ENCODE measurements at places on chromosomes 11 and 22. TPM values are rescaled to one million over a fixed set of nuclear protein-coding genes. Genes with fewer than 3 reads are reported as not detected.

FAM180B gene
- 2.6 TPM for polyA plus RNA-seq

MRGPRE gene
- not detected for polyA plus RNA-seq

NLRP14 gene
- not detected for polyA plus RNA-seq

UPK3A gene
- polyA plus RNA-seq: not detected

CCDC15 gene
- 3.0 TPM for polyA plus RNA-seq

ETS1 gene
- polyA plus RNA-seq: 45.2 TPM

GRAMD1B gene
- polyA plus RNA-seq: 9.5 TPM

GRAP2 gene
- 0.61 TPM for polyA plus RNA-seq

TMEM179B gene
- polyA plus RNA-seq: 27.2 TPM

GRCh38 chr22:41752011-41752970, 48.2 kb upstream of the CCDC134 start:
- DNase-seq: no peak

DNA sequence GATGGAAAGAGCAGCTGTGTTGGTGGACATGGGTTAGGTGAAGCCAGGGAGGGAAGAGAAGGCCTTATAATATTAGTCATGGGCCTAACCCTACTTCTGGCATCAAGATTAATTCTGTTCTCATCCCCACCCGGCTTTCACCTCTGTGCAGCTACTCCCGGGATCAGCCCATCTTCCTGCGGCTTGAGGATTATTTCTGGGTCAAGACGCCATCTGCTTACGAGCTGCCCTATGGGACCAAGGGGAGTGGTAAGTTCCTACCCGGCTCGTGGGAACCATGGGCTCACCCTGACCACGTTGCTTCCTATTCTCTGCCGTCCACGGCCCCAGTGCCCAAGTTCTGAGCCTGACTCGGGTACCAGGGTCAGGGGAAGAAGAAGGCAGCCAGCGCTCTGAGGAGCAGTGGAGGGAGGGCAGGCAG, 51.6 kb downstream of the ST3GAL4 start:
- no peak for DNase-seq

GRCh38 chr11:127013550-127013949, 13.0 kb upstream of the KIRREL3 start:
- no peak for DNase-seq

DNA sequence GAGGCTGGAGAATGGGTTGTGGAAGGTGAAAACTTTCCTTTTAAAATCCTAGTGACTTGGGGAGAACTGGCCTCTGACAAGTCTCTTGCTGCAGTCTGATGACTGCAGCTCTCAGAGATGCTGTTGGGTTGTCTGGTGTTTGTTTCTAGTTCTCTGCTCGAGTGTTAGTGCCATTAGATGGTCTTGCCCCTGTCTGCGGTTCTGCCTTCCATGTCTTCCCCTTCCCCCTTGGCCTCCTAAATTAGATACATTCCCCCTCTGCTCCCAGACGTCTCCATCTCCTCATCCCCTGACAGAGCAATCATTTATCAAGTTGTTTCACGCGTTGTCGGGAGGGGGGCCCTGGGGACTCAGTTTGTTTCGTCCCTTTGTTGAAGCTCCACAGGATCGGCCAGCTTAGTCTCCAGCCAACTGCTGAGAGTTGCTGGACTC, 67.7 kb downstream of the CECR2 start:
- no peak for DNase-seq

DNA sequence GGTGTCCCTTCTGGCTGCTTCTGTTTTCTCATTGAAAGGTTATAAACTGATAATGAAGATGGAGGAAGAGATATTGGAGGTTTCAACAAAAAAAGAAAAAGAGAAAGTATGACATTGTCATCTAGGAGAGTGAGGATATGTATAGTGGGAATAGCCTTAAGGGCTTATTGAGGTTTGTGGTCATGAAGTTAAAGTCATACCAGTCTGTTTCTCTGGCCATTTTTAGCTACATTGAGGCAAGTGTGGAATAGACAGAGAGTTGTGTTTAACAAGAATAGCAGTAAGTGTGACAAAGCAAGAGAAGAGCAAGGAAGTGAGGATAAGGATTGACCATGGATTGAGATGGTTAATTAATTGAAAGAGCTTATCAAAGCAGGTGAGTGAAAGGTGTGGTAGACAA, 110.4 kb downstream of the ELP4 start:
- DNase-seq: no peak

- no peak for DNase-seq
Measured at GRCh38 chr11:103528596-103528995, 419.4 kb downstream of the DYNC2H1 start.

GRCh38 chr22:38132794-38133193, 22.3 kb upstream of the BAIAP2L2 start:
- DNase-seq: no peak

GRCh38 chr22:38469306-38469781, 1.4 kb downstream of the KDELR3 start:
- DNase-seq: no peak

- no peak for DNase-seq
Measured at GRCh38 chr11:93526346-93526633, 16.9 kb downstream of the SMCO4 start.

DNA sequence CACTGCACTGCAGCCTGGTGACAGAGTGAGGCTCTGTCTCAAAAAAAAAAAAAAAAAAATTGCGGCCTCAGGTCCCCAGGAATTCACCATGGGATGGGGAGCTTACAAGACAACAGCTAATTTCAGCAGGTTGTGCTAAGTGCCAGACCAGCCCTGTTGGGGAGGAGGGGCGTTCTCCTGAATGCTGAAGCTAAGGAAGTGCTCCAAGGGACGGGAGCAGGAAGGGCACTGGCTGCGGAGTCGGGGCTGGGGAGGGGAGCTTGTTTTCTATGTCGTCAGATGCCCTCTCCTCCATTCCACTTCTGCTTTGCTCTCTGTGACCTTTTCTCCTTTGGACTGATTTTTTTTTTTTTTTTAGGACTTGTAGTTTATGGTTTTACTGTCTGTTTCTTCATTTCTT, 4.5 kb downstream of the ADAMTS15 start:
- no peak for DNase-seq

DNA sequence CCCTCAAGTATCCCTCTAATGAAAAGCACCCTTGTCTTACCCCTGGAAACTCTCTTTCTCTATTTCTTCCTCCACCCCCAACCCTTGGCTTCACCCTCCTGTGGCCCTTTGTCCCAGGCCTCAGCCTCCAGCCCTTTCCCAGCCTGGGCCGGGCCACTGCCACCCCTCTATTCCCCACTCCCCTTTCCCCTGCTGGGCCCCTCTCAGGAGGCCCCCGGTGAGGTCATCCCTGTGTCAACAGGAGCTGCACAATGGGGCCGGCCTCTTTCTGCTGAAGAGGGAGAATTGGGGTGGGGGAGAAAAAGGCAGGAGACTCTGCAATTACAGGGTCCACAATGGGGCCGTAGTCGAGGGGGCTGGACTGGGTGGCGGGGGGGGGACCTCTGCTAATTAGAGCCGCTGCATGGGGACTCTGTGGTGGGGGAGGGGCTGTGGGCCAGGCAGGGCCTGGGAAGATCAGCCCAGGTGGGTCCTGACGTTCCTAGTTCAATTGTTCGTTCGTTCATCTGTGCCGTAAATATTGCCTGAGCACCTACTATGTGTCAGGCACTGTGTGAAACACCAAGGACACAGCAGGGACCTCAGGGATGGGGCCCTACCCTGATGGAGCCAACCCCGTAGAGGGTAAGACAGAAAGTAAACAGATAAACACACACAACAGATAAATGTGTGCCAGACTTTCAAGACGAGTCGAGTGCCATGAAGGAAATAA, 18.5 kb upstream of the MPPED1 start:
- no peak for DNase-seq

DNA sequence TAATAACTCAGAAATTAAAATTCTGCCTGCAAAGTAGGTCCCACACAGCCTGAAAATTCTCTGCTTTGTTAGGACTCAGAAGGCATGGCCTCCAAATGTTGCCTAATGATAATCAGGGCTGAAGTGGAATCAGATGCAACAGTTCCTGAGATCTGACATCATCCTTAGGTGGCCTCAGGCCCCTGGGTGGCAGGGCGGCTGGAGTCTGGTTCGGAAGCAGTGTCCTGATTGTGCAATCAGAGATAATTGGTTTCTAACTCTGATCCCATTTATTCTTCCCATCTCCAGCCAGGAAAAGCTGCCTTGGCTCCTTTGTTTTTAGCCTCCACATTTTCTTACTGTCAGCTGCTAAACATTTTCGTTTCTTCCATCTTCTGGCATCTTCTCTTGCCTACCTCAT, 399.3 kb downstream of the OPCML start:
- DNase-seq: no peak

DNA sequence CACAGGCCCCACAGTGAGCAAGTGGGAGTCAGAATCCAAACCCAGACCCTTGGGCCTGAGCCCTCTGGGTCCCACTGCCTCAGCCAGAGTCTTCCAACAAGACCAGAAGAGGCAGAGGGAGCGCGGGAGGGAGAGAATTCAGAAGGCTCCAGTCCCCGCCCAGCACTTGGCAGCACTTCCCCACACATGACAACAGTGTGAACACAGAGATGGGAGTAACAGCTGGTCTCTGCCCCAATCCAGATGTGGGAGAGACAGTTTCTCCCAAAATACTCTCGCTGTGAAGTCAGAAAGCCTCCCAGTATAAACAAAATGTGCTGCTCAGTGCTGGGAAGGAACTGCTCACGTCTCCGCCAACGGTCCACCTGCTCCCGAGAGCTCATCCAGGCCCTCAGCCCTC, 219.9 kb downstream of the MN1 start:
- DNase-seq: peak; percentile 94

GRCh38 chr11:124934862-124935547, 842 bp downstream of the HEPACAM start:
- no peak for DNase-seq

DNA sequence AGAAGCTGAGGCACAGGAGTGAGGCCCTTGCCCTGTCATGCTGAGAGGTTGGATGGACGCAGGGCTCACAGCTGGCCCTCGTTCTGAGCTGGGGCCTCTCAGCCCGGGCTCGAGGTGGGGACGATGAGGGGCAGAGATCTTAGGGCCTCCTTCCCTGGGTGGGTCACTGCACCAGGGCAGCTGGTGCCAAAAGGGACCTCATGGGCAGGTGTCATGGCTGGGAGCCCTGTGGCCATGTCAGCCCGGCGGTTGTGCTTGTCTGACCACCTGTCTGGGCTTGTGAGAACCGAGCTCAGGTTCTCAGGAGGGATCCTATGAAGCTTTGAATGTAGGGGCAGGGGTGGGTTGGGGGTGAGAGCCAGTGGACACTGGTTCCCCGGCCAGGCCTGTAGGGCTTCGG, 1.8 kb upstream of the MUC6 start:
- no peak for DNase-seq

GRCh38 chr11:44955015-44955738, 4.5 kb upstream of the TP53I11 start:
- no peak for DNase-seq
